ENCODE measurements at places on chromosomes 6 and 20. TPM values are rescaled to one million over a fixed set of nuclear protein-coding genes. Genes with fewer than 3 reads are reported as not detected.

DNA sequence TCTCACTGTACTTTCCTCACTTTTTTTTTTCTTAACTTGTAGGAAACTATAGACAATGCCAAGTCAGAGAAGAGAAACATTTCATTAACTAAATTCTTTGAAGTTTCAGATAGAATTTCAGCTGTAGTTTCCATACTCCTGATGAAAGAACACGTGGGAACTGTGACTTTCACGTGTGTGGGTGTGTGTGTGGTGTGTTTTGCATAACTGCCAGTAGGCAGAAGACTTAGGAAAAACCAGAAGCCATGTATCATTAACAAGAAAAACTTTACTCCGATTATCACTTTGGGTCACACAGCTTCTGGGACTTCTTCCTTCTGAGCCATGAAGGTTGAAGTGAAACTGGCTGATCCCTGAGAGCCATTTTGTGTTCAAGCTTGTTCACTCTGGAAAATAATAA lies 483.3 kb downstream of the TFAP2B start:
- no peak for DNase-seq

GRCh38 chr6:124947971-124948451 lies 14.2 kb upstream of the RNF217 start:
- DNase-seq, result no peak

DNA sequence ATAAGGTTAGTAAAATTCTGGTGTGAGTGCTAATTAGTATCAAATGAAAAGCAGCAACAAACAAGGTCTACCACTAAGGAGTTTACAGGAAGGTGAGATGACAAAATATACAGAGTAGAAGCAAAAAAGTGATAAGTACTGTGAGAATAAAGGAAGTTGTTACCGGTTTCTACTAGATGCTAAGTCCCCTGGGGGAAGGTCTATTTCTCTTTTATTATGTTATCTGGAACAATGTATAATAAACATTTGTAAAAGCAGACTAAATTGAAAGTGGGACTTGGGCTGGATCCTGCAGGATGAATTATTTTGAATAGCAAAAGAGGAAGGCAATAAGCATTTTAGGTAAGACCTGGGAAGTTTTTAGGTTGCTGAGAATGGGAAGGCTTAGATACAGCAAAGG lies 158.7 kb upstream of the SLC22A16 start:
- no peak for DNase-seq

Gene EPB41L1
- 4.2 TPM for polyA plus RNA-seq

Gene UNC93A
- polyA plus RNA-seq, result not detected

Gene MRAP2
- polyA plus RNA-seq, result 0.04 TPM

Gene NOP56
- polyA plus RNA-seq, result 84.1 TPM

DNA sequence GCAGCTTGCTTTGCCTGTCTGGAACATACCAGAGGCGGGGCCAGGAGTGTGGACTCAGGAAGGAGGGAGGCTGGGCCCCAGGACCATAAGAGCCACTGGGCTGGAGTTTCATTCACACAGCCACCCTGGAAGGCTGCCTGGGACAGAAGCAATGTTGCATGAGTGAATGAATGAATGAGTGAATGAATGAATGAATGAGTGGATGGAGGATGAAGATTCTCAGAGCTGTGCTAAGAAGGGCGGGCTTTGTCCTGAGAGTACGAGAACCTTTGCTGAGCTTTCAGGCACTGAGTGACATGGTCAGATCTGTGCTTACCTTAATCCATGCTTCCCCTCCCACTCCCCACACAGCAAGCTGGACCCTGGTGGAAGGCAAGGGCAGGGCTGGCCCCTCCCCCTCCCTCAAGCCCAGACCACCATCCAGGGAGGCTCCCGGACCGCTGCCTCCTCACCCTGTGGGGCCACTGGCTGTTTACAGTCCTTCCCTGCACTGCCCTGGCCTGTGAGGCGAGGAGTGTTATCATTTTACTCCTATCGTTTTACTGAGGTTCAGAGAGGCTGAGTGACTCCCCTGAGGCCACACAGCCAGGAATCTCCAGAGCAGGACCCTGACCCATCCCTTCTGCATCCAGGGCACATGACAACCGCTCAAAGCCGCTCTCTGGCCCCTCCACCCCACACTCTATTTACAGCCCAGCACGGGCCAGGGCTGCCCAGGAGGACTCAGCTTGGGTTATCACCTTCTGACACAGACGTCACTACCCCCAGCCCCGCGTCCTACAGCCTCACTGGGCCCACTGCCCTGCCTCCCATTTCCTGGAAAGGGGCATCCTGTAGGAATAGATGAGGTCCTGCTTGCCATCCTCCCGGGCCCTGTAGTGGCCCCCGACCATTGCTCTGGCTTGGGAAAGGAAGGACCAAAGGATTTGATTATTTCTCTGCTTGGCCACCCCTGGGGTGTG lies 269.7 kb downstream of the TAF4 start:
- no peak for DNase-seq

GRCh38 chr6:140441256-140441655 lies 1066.8 kb upstream of the CITED2 start:
- peak; percentile 25 for DNase-seq

DNA sequence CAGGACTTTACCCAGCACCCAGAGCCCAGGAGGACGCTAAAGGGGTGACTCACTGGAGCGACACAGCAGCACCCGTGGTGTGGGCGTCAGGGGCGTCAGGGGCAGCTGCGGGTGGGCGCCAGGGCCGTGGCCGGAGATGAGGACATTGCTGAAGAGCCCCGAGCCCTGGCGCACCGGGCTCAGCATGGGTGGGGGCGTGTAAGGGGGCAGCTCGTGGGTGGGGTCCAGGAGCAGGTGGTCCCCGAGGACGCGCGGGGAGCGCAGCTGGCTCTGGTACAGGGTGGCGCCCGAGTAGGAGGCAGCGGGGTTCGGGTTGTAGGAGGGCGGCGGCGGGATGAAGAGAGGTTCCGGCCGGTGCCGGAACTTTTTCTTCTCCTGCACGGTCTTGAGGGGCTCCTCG lies 41.6 kb upstream of the MRPS10 start:
- no peak for DNase-seq

Gene OLIG3
- polyA plus RNA-seq, result not detected

All from psoas muscle (tissue), 8 donors.